ENCODE measurements at places on chromosomes 3 and 15.

- no peak for DNase-seq
These were observed 21.8 kb upstream of the KLHL24 start for GRCh38 chr3:183613366-183614285.

DNA sequence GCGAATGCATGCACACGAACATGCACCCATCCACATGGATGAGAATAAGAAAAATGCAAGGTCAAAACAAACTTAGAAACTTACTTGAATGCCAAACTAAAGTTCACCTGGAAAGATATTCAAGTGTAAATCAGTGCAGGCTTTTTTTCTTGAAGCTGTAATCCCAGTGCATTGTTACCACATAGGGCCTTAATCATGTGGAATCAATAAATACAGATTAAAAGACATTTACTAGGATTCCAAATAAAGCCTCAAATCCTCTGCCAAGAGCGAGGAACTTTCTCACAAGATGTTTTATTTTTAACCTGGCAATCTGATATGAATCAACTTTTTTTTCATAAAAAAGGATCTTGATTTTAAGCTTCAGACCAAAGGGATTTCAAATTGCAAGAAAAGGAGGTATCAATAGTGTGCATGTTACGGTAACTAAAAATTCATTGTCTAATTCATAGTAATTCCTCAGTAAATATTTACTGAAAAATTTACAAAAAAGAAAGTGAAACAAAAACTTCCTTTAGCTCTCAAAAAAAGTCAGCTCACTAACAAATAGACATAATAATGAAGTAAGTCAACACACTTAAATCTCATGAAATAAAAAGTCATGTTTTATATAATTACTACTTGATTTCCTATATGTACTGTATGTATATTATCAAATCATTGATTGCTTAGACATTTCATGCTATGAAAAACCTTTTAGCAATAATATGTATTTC lies 978.6 kb downstream of the PLOD2 start:
- DNase-seq, result no peak

- DNase-seq, result no peak
These were observed 461 bp upstream of the FNDC3B start for GRCh38 chr3:172038798-172039435.

DNA sequence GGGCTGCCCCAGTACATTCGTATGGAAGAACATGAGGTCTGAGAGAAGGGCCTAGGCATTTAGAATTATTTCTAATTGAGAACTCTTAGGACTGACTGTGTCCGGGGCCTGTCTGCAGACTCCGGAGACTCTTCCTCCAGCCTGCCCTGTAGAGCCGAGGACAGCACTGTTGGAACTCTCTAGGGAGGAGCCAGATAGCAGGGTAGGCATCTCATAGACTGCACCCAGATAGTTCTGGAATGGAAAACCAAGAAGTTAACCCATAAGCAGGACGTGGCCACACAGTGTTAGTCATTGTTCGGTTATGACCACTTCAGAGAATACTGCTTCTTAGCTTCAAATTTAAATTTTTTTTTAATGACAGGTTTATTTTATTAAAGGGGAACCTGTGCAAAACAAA lies 59.5 kb downstream of the SNRK start:
- no peak for DNase-seq

GRCh38 chr15:90851940-90852339 lies 16.4 kb upstream of the FURIN start:
- DNase-seq, result no peak

DNA sequence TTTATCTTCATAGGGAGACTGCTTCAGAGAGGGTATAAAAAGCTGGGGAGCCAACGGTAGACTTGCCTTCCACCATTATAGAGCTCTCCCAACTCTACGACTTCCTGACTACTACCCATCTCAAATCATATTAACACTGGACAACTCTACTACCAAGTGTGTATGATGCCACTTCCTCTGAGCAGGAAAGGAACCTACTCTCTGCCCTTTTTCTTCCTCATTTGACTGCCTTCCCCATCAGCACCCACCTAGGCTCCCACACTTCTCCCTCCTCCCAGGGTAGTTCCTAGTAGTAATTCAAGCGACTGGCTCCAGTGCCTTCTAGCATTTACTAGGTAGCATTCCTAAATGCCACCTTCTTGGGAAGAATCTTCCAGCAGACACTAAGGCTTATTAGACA lies 24.5 kb upstream of the TBL1XR1 start:
- DNase-seq, result no peak

DNA sequence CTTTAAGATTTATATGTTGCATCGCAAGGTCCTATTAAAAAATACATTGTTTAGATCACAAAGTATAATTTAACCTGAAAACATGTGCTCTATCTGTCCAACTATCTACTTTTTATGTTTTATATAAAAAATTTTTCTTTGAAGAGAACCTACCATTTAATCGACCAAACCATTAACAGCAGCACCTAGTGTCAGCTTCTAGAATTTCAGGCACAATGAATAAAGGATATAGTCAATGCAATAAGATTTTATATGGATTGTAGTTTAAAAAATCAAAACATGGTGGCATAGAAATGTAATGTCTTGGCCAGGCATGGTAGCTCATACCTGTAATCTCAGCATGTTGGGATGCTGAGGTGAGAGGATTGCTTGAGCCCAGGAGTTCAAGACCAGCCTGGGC lies 313.7 kb downstream of the GAP43 start:
- no peak for DNase-seq

DNA sequence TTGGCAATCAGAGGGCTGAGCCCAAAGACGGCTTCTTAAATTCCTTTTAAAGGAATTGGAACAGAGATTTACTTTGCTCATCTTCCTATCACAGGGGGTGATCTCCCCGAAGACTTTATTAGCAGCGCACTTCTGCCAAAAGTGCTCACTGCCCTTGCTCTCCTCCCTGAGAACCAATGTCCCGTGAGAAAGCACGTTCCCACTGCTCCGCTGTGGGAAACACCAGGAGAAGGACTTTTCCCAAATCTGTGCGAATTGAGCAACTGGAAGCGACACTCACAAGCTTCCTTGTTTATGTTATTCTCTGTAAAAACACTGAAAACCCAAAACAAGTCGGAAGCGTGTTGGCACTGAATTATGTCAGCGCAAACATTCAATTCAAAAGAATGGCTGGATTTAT lies 670.8 kb upstream of the NR2F2 start:
- no peak for DNase-seq

DNA sequence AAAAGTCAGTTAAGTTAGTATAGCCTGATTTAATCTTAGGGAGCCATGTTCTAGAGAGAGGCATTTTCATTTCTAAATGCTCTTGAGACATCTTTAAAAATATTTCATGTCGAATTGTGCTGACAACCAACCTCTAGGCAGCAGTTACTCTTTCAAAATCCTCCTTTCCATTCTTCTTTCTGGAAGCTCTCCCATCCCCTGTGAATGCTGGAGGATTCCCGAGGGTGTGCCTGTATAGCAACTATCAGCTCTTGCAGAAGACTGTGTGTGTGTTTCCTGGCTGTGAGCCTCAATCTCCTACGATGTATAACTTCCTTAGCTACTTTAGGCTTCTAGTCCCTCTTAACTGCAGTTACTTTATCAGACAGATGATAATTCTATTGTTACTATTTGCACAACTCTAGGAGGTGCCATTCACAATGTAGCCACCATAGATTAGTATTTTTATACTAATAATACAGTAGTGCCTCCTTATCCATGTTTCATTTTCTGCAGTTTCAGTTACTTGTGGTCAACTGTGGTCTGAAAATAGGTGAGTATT lies 250.3 kb downstream of the EDEM1 start:
- DNase-seq, result no peak

- DNase-seq, result no peak
These were observed 130.9 kb downstream of the IL1RAP start for GRCh38 chr3:190644766-190645165.

- no peak for DNase-seq
These were observed 7.4 kb downstream of the SLC35A5 start for GRCh38 chr3:112569265-112569664.

- DNase-seq, result no peak
These were observed 708.5 kb downstream of the SQOR start for GRCh38 chr15:46343196-46343935.

DNA sequence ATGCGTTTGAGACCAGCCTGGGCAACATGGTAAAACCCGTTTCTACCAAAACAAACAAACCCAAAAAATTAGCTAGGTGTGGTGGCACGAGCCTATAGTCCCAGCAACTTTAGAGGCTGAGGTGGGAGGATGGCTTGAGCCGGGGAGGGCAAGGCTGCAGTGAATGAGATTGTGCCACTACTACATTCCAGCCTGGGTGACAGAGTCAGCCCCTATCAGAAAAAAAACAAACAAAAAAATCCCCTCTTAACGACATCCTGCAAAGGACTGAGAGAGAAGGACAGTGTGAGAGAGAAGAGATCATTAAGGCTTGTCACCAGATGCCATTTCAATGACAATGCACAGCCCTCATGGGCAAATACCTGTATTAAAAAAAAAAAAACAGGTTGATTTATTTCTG lies 266.7 kb upstream of the ATP10A start:
- no peak for DNase-seq

- DNase-seq, result no peak
These were observed 9.5 kb downstream of the ISL2 start for GRCh38 chr15:76345880-76346668.

GRCh38 chr3:165502707-165503106 lies 306.5 kb upstream of the SLITRK3 start:
- no peak for DNase-seq

GRCh38 chr15:41952013-41952563 lies 20.3 kb downstream of the EHD4 start:
- DNase-seq, result no peak

- no peak for DNase-seq
These were observed 2.2 kb downstream of the SECISBP2L start for GRCh38 chr15:49044002-49044401.

- DNase-seq, result no peak
These were observed 16.6 kb downstream of the ACAD9 start for GRCh38 chr3:128895843-128896697.

DNA sequence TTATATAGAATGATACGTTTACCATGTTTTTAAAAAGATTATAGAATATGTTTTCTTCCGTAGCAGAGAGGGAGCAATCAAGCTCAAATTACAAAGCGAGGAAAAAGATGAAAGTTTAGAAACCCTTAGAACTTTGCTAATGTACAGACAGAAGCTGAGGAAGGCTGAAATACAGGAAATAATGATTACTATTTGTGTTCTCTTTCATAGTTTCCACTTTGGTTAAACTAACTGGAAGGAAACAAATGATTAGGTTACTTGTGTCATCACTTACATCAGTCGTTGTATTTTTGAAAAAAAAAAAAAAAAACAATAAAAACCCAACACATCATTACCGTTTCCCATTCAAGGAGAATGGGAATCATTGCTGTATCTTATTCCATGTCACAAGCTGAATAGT lies 337.8 kb upstream of the CBLB start:
- no peak for DNase-seq
